ENCODE measurements at places on chromosomes 12 and 14. TPM values are rescaled to one million over a fixed set of nuclear protein-coding genes. Genes with fewer than 3 reads are reported as not detected.

Gene SCN8A
- total RNA-seq = 7.4 TPM

Gene KIF5A
- not detected for total RNA-seq

- peak; percentile 82 for DNase-seq
These were observed 31.9 kb upstream of the ZFP36L1 start for GRCh38 chr14:68824517-68825347.

Gene STAC3
- total RNA-seq = 29.8 TPM

DNA sequence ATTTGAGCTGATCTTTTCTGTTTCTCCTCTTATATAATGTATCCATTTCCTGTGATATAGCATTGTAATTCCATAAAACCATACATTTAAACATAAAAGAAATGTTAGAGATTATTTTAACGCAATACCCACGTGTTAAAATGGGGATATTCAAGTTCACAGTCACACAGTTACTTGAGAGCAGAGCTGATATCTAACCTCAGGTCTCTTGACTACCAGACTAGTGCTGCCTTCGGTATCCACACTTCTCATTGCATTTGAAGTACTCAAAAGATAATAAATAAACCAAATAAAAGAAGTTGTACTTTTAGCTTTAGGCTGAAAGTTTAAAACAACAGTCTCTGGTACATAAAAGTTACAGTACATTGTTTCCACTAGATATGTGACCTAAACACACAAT is 2.9 kb downstream of the CLECL1 start:
- no peak for DNase-seq

- no peak for DNase-seq
These were observed 126.0 kb downstream of the VEZT start for GRCh38 chr12:95343461-95344230.

Gene GLT1D1
- total RNA-seq = not detected

DNA sequence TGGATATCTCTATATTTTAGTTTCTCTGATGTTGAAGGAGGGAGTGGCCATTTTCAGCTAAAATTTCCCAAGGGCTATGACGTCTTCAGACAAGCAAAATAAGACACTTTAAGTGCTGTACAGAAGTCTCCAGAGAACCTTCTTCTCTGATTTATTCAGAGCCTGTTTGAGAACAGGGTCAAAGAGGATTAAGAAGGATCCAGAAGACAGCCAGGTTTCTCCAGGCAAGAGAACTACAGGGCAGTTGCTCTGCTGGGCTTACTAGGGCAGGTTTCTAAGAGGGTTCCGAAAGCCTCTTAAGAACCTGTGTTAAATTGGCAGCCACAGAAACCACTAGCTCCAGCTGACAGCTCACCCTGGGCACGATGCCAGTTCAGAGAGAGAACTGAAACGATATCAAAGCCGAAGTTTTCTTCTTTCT is 1.2 kb downstream of the MGP start:
- peak; percentile 83 for DNase-seq

DNA sequence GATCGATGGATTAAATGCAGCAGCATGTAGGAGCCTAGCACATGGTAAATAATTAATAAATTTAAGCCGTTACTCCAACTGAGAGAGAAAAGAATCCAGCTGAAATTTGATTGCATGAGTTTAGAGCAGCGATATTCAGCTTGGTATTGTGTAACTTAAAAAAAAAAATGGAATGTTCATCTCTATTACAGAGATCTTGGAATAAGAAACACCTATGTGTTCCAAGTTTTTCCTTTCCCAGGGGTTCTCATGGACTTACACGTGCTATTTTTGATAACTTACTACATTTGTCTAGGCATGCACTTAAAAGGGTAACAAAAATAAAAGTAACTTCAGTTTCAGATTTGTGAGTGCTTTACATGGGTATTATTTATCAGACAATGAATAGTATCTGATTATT is 122.8 kb downstream of the RASSF9 start:
- no peak for DNase-seq

DNA sequence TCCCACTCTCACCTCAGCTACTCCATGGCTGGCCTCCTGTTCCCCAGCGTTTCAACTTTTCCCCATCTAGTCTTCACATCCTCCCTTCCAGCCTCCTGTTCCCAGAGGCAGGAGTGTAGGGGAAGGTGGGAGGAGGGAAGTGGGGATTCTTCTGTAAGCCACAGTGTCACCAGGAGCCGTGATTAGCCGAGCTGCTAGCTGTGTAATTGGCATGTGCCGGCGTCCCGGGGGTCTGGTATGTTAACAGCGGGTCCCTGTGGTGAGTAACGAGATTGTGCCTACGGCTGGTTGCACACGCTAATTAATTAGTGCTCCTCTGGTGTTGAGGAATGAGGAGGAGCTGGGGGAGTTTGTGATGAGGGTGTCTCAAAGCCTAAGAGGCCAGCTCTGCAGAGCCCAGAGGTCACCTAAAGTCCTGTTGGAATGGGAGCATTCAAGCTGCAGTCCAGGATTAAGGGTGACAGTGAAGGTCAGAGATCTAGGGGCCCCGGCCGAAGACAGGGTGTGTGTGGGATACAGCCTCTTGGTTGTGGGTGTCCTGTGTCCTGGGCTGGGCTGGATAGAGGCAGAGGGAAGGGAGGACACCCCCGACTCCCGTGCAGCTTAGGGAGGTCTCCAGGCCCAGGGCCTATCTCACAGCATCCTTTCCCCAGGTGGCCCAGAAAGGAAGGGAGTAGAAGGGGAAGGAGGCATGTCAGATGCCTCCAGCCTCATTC is 10.0 kb upstream of the CALCOCO1 start:
- DNase-seq = no peak

DNA sequence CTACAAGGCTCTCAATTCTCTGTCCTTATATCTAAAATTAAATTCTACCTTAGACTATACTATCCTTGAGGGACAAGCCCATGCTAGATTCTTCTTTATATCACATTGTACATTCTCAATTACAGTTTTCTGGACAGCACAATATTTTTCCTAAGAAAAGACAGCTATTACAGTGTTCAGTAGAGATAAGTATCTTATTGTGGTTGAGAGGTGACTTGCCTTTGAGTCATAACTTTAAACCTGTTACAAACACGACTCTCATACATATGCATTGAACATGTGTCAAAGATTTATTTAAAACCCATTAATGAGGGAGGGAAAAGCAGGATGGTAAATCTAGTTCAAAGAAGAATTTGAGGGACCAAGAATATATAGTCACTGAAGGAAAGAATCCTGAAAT is 61.1 kb downstream of the TPH2 start:
- peak; percentile 1 for DNase-seq

DNA sequence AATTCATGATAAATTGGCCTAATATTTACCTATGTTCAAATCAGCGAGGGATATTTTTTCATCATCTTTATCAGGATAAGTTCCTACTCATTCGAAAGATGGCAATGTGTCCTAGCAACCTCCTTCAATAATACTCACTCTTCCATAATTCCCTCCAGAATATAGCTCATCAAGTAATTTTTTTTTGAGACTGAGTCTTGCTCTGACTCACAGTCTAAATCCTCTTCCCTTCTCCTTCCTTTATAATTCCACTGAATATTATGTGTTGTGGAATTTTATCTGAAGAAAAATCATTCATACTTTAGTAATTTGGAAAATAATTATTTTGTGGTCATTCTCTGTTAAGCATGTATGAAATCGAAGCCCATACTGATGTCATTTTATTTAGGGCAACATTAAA is 663.8 kb downstream of the FLRT2 start:
- no peak for DNase-seq

Gene ADAM21
- 1.3 TPM for total RNA-seq

- no peak for DNase-seq
These were observed 17.6 kb upstream of the GPR68 start for GRCh38 chr14:91261986-91262549.

DNA sequence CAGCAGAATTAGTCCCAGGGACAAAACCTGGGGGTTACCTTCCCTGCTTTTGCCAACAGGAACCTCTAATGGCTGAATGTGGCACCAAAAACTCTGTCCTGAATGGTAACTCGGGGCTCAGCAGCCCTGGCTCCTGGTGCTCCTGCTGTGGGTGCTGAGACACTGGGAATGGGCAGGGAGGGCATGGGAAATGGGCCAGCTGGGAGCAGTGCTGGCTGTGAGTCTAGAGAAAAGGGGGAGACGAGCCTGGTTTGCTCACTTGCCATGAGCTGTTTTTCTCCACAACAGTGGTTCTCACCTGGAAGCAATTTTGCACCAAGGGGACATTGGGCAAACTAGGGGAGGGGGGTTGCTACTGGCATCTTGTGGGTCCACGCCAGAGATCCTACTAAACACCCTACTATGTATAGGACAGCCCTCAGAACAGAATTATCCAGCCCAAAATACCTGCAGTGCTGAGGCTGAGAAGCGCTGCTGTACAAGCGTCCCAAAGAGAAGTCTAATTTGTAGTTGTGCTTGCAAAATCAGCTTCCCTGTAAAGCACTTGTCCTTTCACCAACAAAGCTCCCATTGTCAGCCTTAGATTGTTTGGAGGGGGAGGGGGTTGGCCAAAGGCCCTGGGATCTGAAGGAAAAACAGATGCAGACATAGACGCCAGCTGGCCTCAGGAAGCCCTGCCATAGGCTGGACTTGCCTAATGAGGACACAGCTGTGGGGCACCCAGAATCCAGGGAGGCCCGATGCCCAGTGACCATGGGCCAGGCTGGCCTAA is 3.6 kb downstream of the LRRC74A start:
- DNase-seq = peak; percentile 59

DNA sequence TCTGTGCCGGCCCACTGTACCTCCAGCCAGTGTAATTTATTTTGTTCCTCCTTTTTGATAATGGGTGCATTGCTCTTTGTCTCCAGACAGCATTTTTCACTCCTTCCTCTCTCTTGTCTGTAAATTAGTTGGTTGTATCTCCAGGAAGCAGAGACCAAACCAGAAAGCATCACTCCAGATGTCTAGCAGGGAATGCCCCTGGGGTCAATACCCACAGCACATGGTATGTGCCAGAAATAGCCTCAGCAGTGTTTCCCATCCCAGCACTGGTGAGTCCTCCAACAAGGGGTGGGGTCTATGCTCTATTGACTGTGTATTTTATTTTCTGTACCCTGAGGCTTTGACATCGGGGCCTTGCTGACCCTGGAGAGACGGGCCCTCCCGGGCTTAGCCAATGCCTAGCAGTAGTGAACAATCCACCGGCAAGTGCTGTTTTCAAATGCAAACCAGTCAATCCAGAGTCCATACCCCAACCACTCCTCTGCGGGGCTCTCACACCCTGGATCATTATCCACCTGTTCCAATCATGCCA is 50.2 kb upstream of the FZD10 start:
- no peak for DNase-seq

GRCh38 chr12:98456576-98457573 is 58.5 kb upstream of the TMPO start:
- DNase-seq = peak; percentile 49

DNA sequence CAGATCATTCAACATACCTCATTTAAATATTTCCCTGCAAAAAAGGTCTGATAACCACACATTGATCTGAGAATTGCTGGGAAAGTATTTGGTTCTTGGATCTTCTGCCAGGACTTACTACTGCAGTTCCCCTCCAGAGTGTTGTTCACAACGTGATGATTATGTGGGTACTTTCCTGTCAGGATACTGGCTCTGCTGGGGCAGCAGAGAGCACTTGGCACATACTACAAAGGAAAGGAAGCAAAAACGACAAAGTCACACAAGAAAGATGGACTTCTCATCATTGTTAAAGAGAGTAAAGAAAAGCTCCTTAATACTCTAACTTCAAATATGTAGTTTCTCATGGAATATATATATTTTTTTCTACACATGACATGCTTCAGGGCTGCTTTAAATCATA is 11.5 kb downstream of the GNS start:
- peak; percentile 36 for DNase-seq

Gene KLRC4
- total RNA-seq = not detected

GRCh38 chr12:105231396-105231795 is 4.6 kb downstream of the APPL2 start:
- no peak for DNase-seq

Gene PPP1R36
- total RNA-seq = 1.1 TPM

Gene TMEM229B
- 0.06 TPM for total RNA-seq

DNA sequence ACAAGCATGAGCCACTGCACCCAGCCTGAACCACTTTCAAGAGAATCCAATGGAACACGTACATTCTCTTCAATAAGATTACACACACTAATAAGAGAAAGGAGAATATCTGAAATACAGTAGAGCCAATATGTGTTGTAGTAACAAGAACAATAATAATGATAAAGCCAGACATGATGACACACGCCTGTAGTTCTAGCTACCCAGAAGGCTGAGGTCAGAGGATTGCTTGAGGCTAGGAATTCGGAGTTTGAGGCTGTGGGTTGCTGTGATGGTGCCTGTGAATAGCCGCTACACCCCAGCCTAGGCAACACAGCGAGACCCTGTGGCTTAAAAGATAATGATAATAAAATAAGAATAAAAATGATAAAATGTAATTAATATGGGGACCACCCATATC is 15.6 kb downstream of the APOBEC1 start:
- DNase-seq = no peak

DNA sequence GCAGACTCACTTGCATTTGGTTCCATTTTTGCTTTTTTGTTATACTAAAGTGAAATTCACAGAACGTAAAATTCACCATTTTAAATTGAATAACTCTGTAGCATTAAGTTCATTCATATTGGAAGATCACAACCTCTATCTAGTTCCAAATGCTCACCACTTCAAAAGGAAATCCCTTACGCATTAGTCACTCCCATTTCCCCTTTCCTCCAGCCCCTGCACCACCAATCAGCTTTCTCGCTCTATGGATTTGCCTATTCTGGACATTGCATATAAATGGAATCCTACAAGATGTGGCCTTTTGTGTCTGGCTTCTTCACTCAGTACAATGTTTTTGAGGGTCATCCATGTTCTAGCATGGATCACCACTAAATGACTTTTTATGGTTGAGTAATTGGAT is 294.5 kb downstream of the KSR2 start:
- no peak for DNase-seq

Gene RNU6-7
- not detected for total RNA-seq

- DNase-seq = no peak
These were observed 57.0 kb upstream of the CNTN1 start for GRCh38 chr12:40635141-40635731.

Gene GRIP1
- total RNA-seq = not detected

GRCh38 chr12:48890657-48891418 is 25.2 kb upstream of the RND1 start:
- peak; percentile 53 for DNase-seq

Gene SBNO1
- total RNA-seq = 32.1 TPM

GRCh38 chr12:120116441-120116791 is at the start of gene RAB35:
TSS of gene RAB35 (minus strand) at chr12:120116753. CDS start at chr12:120116650, 103 bp downstream.
- DNase-seq = no peak

DNA sequence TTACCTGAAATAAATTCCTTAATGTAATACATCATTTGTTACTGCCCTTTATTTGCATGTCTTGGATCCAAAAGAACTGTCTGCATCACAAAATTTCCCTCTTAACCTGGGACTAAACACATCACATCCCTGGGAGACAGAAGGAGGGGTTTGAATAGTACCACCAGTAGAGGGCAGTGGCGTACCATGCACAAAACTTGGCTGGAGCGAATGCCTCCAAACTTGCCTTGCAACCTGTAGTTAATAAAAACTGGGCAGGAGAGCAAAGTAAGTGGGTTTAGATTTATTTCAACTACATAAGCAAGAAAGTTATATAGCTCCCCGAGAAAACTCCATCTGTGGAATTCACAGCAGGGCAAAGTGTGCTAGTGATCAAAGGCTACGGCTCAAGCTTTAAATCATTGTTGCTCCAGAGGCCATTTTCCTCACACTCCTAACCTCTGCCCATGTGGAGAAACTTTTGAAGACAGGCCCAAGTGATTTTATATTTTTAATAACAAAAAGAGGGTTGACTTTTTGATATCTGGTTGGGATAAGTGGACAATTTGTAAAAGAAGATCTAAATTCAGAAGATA is 1176.7 kb upstream of the SEL1L start:
- DNase-seq = peak; percentile 10

Gene ALDH1L2
- 14.9 TPM for total RNA-seq

Gene CYP27B1
- total RNA-seq = 0.90 TPM

Gene PLD4
- not detected for total RNA-seq

- no peak for DNase-seq
These were observed 11.3 kb downstream of the SELPLG start for GRCh38 chr12:108622421-108622820.

Gene RNASE1
- total RNA-seq = not detected
